Stimulated activated CD8-positive, alpha-beta memory T cell treated with anti-CD3 and anti-CD28 coated beads, Interleukin-15, amount 100 ng/mL, for 4 hours (primary cell): ENCODE measurements at places on chromosomes 7 and 10.

DNA sequence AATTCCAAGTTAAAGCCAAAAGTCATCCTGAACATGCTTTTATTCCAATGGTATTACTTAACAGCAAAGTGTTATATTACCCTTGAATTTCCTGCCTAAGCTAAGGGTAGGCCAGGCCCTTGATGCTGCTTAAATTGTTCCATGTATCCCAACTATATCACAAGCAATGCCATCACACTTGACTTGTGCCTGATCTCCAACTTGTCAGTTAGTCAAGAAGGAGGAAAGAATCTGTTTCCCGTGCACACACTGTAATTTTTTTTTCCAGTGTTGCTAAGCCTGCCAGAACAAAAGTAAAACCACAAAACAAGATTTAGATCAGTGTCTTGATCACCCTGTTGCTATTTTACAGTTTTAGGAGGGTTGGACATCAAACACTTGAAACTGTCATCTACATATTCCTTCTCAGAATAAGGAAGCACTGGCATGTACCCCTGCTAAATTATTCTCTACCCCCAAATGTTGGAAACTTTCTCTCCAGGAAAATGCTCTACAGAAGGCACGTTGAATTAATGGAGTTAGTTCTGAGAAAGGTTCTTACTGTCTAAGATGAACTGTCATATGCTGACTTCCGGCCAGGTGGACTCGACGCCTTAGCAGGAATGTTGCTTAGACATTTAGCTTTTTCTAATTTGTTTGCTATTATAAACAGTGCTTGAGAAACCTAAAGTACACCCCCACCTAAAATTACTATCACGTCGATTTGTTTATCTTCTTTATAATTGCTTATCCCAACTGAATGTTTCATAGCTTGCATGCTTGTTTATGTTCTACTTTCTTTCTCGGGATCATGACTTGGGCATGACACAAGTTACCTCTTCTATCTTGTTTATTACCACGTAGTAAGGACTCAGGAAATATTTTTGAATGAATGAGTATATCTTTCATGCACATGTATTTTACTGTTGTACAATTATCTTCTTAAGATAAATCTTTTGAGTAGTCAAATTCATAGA, 105.5 kb upstream of the ZNF438 start:
- DNase-seq: no peak

DNA sequence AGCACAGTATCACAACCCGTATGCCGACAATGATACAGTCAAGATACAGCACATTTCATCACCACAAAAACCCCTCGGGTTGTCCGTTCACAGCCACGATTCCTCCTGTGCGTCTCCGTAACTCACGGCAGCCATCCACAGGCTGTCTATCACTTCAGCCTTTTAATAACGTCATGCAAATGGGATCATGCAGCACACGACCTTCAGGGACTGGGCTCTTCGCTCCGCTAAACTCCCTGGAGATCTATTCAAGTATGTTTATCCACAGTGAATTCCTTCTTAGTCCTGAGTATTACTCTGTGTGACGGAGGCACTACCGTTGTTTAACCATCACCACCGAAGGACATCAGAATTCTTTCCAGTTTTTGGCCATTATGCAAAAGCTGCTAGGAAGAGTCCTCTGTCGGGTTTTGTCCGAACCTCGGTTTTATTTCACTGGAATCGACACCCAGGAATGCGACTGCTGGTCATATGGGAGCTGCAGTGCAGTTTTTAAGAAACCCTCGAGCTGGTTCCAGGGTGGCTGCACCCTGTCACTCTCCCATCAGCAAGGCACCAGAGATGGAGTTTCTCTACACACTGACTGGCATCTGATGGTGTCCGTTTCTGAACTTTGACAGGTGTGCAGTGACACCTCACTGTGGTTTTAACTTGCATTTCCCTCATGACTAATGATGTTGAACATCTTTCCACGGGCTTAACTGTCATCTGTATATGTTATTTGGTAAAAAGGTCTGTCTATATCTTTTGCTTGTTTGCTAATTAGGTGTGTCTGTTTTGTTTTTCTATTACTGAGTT, 193.6 kb downstream of the MAD1L1 start:
- no peak for DNase-seq

- DNase-seq: no peak
Observed at GRCh38 chr10:38007551-38007950, 2.9 kb upstream of the ZNF33A start.

- peak; percentile 75 for DNase-seq
Observed at GRCh38 chr10:124717911-124718741, 26.1 kb downstream of the FAM53B start.

GRCh38 chr7:116384936-116385635, 114.5 kb upstream of the CAV2 start:
- DNase-seq: no peak

- no peak for DNase-seq
Observed at GRCh38 chr7:41629711-41630111, 73.2 kb downstream of the INHBA start.

- DNase-seq: no peak
Observed at GRCh38 chr7:158463317-158463716, 124.3 kb downstream of the PTPRN2 start.

DNA sequence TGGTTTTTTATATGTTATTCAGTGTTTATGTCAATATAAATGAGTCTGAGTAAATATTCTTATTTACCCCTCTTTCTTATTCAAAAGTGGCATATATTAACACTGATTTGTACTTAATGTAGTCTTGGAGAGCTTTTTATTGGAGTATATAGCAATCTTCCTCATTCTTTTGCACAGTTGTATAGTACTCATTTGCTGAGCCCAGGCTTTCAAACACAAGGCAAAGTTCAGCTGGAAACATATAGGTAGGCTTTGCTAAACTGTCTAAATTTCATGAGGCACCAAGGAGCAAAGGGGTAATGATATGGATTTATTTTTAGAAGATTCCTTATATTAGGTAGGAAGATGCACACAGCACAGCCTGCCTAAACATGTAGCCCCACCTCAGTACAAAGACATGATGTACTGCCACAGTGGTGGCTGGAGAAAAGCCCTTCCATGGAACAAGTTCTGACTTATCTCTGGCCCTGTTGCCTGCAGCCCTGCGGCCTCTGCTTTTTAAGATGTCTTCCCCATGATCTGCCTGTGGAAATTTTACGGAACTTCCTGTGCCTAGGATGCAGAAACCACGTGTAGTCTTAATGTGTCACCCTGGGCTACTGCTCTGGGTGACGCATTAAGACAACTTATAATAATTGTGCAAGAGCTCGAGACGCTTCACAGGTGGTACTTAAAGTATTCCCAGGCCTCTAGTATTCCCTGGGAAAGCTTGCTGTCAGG, 9.6 kb upstream of the PDCD4 start:
- no peak for DNase-seq

- DNase-seq: no peak
Observed at GRCh38 chr10:48590945-48591344, 13.9 kb downstream of the ARHGAP22 start.

GRCh38 chr7:27186668-27187474, 1.8 kb upstream of the HOXA11 start:
- no peak for DNase-seq

DNA sequence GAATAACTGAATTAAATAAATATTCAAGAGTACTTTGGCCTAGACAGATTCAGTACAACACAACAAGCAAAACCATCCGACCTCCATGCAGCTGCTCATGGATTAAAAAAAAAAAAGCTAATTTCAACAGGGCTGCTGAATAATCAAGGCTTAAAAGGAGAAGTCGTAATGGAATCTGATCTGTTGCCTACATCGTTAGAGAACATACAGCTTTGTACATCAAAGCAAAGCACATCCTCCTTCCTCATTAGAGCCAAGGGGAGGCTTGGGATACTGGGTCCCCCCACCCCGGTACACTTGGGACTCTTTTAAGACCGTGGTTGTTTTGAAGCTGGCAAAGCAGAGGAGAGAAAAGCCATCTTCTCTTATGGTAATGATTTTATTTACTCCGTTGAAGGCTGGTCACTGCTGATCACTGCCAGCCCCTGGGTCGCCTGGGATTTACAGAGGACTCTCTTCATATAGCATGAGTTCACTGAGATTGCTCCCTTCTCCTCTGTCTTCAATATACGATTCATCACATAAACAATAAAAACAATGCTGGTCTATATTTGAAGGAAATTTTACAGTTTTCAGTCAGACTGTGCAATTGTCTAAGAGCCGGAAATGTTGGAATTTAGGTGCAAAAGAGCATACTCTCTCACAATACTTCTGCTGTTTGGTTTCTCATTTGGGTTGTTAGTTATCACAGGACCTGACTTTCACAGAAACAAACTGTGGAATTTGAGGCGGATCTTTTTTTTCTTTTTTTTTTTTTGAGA, 148.8 kb downstream of the FAM107B start:
- DNase-seq: no peak

DNA sequence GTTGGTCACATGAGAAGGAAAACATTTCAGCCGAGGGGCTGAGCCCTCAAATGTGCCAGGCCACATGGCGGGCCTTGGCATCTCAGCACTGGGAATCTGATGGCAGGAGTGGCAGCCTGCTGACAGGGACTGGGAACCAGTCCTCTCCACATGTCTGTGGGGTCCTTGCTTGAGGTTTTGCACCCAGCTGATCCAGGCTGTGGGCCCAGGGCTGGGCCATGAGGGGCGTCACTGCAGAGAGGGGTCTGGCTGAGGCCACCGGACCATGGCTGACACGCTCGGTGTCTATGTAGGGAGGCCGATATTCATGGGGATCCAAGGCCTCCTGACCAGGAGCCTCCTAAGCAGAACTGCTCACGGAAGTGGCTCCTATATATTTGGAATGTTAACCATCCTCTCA, 31.0 kb upstream of the PWWP2B start:
- no peak for DNase-seq

- DNase-seq: no peak
Observed at GRCh38 chr7:118517275-118517674, 292.8 kb downstream of the ANKRD7 start.

- no peak for DNase-seq
Observed at GRCh38 chr7:5345671-5346070, 62.9 kb downstream of the SLC29A4 start.

DNA sequence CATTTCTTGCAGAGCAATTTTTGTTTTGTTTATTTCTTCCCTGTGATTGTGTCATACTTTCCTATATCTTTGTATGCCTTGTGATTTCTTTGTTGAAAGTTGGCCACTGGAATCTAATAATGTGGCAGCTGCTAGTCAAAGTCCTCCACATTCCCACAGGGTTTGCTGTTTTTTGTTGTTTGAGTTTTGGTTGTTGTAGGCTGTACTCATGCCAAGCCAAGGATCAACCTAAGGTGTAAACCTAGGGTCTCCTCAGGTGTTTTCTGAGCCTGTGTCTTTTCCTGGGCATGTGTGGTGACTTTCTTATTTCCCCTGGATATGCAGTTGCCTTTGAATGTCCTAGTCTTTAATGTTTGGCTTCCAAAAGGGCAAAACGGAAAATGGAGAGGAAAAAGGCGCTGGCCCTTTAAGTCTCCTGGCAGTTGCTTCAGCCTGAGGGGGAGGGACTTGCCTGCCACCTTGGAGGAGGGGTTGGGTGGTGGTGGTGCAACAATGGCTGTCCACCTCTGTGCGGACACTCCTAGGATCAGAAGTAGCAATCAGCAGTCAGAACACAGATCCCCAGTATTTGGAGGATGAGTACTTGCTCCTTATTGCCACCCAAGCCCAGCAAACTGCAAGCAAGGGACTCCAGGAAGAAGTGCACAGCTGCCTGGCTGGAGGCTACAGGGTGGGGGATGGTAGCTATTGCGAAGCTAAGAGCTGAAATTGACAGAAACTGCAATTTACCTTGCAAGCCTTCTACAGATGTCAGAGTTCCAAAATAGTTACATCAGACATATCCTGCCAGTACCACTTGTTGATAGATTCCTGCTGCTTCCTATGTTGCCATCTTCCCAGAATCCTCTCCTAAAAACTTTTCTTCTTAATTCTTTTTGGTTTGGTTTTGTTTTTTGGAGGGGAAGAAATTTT, 5.6 kb upstream of the ZNF518A start:
- DNase-seq: no peak

DNA sequence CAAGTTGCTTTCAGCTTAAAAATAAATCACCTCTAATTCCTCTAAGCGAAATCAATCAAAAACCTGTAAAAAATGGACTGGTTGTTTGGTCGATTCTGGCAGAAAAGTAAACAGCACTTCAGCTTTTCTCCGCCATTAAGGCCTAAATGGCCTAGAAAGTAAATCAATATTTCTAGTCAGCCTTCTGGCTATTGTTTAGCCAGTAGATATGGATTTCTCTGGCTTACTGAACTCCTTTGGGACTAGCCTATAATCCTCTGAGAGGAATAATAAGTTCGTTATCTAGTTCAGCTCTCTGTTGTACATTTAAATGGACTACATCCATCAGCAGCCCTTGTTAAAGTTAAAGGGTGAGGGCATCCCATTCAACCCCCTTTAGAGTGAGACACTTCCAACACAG, 400.1 kb upstream of the ETV1 start:
- DNase-seq: no peak

- no peak for DNase-seq
Observed at GRCh38 chr10:95049919-95050318, 19.4 kb downstream of the CYP2C8 start.

DNA sequence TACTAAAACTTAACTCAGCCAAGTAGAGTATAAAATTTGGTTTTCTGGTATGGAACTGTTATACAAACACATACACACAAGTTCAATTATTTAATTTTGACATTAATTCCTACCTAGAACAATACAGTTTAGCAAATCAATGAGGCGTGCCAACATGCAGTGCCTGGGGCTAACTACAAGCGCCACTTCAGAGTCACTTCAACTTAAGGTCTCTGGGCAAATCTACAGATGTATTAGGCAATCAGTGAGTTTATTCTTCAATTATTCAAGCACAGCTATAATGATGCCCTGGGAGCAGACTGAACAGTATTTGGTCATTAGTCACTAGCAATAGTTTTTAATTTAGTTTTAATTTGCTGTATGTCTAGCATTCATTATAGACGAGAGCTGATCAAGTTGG, 51.6 kb downstream of the HIBADH start:
- no peak for DNase-seq

- no peak for DNase-seq
Observed at GRCh38 chr7:44772440-44772839, 23.8 kb downstream of the ZMIZ2 start.

- no peak for DNase-seq
Observed at GRCh38 chr7:48681006-48681405, 243.3 kb upstream of the CDC14C start.

DNA sequence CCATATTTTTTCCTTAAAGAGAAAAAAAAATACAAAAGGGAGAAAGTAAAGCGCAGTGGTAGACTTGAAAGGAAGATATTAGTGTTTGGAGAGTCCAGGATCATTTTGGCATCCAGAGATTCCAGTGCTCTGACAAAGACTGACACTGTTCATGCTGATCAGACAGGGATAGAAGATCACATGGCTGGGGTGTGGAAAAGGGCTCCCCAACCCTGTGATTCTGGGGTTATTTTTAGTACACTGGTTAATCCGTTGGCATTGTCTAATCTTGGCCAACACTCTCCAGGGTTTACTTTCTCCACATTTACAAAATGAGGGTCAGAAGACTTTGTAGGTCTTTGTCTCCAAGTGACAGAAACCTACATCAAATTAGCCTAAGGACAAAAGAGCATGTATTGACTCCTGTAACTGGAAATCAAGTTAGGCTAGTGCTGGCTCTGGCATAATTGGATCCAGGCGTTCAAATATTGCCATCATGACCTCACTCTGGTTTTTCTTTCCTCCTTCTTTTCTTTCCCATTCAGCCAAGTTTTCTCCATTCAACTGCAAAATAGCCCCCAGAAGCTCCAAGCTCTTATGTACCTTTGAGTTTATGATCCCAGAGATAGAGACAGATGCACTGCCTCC, 181.6 kb downstream of the PHTF2 start:
- no peak for DNase-seq

GRCh38 chr10:86295791-86296190, 70.8 kb downstream of the GRID1 start:
- no peak for DNase-seq

GRCh38 chr10:110804376-110804775, 67.4 kb upstream of the PDCD4 start:
- no peak for DNase-seq

- no peak for DNase-seq
Observed at GRCh38 chr7:18290223-18290622, 205.3 kb upstream of the HDAC9 start.
